ENCODE measurements at places on chromosomes 16 and 17.

DNA sequence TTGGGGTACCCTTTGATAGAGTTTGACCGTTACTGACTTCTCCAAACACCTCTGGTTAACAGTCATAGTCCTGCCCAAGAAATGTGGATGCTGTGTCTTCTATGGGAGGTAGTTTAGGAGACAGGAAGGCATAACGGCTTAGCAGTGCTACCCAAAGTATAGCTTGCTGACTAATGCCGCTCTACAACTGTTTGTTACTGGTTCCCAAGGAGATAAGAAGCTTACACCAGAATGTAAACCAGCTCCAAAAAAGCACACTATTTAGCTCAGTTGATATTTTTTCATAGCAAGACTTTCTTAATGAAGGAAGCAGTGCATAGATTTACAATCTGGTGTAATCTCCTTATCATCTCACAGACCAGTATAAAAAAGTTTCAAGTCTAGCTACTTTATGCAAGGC lies 95.7 kb downstream of the HS3ST3B1 start:
- peaks cover 1% of the 10 kb centered on the region for H3K36me3 ChIP-seq
- no peaks in the 10 kb centered on the region for H3K27me3 ChIP-seq
- no peak for DNase-seq
- no peak overlapping the region for H3K27ac ChIP-seq
- H3K4me3 ChIP-seq: no peak overlapping the region
- peaks cover 2% of the 10 kb centered on the region for H3K4me1 ChIP-seq

DNA sequence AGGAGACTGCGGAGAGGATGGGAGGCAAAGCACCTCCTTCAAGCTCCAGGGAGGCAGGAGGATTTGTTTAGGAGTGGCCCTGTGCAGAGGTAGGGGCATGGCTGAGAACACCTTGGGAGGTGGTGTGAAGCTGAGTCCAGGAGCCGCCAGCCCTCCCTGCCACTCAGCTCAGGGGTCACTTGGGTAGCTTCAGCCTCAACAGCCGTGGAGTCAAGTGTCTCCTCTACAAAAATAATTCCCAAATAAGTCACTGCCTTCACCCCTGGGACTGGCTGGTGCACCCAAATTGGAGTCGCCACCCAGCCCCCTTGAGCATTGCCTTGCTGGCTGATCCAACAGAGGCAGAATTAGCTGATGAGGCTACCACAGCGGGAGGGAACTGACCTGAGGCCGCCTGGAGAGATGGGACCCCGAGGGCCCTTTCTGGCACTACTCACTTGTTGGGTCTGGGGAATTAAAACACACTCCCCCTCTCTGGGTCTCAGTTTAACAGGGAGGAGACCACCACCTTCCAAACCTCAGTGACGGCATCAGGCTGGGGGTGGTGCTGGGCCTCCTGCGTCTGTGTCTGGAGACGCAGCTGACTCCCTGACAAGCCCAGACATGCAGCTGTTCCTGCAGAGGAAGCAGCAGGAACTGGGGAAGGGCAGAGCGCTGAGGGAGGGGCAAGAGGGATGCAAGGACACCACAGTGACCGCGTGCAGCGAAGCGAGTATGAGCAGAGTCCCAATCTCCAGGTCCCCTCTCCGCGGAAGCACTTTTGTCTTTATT lies 87.9 kb upstream of the TOB1 start:
- H3K4me1 ChIP-seq: peaks cover 22% of the 10 kb centered on the region
- H3K27me3 ChIP-seq: peaks cover 6% of the 10 kb centered on the region
- H3K4me3 ChIP-seq: no peak overlapping the region

GRCh38 chr17:72560303-72561247 lies 439.8 kb downstream of the SOX9 start:
- H3K4me3 ChIP-seq: no peak overlapping the region
- DNase-seq: peak; percentile 60
- no peaks in the 10 kb centered on the region for H3K27me3 ChIP-seq
- H3K36me3 ChIP-seq: no peaks in the 10 kb centered on the region
- peaks cover 2% of the 10 kb centered on the region for H3K4me1 ChIP-seq

- peak; percentile 44 for DNase-seq
- H3K4me3 ChIP-seq: peak overlapping the region; percentile 66
- peaks cover 17% of the 10 kb centered on the region for H3K36me3 ChIP-seq
- H3K27ac ChIP-seq: peak overlapping the region; percentile 95
- peaks cover 41% of the 10 kb centered on the region for H3K4me1 ChIP-seq
Observed at GRCh38 chr17:77343031-77343800, 202.4 kb downstream of the SEC14L1 start.

DNA sequence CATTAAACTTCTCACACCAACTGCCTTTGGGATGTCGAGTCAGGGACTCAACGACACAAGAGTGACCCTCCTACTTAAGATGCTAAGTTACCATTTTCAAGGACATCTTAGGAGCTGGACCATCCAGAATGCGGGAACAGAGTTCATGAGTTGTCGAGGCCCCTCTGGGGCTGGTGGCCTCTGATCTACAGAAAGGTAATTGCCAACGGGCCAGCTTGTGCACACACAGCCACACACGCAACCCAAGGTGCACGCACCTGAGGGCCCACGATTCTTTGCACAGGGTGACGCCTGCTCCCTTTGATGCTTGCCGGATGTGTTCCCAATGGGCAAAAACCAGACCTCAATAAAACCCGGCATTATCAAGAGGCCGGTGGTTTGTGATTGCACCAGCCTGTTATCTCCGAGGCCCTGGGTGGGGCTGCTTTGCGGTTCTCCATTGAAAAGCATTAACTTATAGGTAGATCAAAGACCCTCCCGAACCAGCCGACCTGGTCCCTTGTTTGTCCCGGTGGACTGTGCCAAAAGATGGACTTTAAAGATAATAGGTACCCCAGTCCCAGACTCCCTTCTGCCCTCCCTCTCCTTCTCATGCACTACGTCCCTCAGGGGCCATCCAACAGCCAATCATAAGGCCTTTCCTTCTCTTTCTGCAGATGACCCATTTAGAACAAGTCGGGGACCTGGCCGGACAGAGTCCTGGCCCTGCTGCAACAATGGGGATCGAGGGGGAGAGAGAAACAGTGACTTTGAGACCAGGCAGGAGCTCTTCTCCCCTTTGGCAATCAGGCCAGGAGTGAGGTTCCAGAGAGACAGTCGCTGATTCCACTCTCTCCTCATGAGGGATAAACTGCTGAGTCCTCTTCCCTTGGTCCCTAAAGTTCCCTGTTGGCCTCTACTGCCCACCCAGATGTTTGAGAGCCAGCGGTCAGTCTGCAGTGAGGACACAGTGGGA lies 292.5 kb downstream of the SOX9 start:
- H3K36me3 ChIP-seq: peaks cover 3% of the 10 kb centered on the region
- DNase-seq: no peak
- H3K4me1 ChIP-seq: no peaks in the 10 kb centered on the region
- H3K27ac ChIP-seq: no peak overlapping the region
